ENCODE measurements at places on chromosomes 16 and 17.
A peak's percentile ranks its signal among the peaks of the same experiment; 100 is the strongest.

GRCh38 chr17:30212750-30213149 lies 22.7 kb downstream of the SLC6A4 start:
- no peak for DNase-seq

DNA sequence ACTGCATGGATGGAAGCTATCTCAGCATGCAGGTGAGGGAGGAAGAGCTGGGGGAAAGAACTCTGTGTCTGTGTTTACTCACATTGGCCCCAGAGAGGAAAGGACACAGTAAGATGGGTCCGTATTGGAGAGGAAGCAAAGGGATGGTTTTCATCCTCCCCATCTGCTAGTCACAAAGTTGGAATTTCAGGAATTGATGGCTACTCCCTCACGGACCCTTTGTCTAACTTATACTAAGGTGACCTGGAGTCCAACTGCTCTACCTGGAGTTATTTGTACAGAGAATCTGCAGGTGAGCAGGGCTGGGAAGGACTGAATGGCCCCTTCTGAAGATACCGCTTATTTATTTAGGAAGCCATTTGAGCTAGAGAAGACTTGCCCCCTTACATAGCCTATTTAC lies 55.1 kb downstream of the WNT3 start:
- no peak for DNase-seq

- no peak for DNase-seq
Measured at GRCh38 chr16:84475643-84476240, 28.7 kb downstream of the MEAK7 start.

- DNase-seq, result no peak
Measured at GRCh38 chr16:30350134-30350871, 4.8 kb downstream of the CD2BP2 start.

GRCh38 chr17:82560802-82561428 lies 41.4 kb downstream of the FOXK2 start:
- no peak for DNase-seq

DNA sequence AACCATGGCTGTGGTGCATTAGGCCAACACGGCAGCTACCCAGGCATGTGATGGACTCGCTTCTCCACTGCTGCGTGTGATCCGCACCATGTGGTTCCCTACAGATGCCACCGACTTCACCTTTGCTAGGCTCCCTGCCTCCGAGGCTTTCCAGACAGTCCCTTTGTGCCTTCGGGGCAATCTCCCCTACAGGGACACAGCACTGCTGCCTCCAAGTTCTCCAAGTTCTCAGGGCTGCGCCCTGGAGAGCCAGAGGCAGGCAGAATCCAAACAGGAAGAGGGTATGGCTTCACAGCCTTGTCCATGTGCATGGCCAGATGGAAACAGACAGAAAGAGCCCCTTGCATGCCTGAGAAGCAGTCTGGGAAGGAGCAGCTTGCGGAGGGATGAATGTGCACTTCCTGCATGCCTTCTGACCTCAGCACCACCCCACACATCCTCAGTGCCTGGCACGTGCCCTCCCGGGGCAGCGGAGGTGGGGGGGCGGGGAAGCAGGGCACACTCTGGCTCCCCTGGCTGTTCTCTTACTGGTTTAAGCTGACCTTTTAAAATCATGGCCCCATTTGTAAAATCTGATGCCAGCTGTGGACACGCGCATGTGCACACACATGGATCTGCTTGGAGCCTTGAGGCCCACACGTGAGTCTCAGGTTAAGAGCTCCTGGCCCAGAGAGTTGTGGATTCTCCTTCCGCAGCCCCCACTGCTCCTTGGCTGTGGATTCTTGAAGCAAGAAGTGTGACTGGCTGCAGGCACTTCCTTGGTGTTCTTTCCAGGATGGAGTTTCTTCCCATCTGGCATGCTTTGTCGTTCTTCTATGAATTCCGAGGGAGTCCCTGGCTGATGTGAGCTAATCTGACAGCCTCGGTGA lies 55.3 kb upstream of the MTSS2 start:
- no peak for DNase-seq

DNA sequence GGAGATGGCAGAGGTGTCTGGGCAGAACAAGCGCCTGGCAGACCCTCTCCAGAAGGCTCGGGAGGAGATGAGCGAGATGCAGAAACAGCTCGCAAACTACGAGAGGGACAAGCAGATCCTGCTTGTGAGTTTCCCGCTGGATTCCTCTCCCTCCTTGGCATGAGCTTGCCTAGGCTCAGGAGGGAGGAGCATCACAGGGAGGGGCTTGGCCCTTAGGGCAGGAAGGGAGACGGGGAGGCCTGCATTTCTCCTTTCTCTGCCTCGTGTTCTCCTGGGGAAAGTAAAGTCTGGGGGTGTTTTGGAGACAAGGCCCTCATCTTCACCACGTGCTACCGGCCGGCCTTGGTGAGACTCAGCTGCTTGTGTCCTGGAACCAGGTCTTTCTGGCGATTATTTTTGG lies 18.0 kb upstream of the DBNDD1 start:
- DNase-seq, result no peak

DNA sequence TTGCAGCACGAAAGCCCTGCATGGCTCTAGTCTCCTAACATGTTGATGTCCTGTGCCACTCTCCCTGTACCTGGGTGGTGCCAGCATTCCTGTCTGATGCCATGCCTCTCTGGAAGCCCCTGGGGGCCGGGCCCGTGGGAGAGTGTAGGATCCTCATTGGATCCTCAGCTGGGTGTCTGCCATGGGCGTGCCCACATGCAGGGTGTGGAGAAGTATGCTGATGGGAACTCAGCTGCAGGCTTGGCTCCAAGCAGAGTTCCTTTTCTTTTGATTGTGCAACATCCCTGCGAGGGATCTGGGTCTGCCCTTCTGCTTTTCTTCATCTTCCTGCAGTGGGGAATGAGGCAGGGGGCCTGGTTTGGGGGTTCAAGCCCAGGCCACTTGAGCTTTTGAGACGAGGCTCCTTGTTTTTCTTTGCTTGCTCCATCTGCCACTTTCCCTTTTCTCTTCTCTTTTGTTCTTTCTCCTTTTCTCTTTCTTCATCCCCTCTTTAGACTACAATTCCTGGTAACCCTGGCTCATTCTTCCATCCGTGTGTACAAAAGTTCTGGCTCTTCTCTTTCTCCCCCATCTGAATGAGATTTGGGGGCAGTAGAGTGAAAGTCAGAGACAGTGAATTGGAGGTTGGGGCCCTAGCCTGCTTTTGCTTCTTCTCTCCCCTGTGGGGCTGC lies 32.9 kb downstream of the KSR1 start:
- no peak for DNase-seq

GRCh38 chr17:79612468-79613194 lies 1.8 kb upstream of the RBFOX3 start:
- DNase-seq, result no peak

- peak; percentile 8 for DNase-seq
Measured at GRCh38 chr16:4200000-4200780, 41.7 kb downstream of the SRL start.

DNA sequence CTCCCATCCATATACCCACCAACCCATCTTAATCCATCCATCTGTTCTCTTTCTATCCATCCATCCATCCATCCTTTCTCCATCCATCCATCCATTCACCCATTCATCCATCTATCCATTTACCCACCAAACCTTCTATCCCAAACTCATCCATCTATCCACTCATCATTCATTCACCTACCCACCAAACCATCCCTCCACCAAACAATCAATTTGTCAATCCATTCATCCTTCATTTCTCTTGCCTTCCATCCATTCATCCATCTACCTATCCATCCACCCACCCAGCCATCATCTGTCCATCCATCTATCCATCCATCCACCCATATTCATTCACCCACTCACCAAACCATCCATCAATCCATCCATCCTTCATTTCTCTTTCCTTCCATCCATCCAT lies 44.6 kb upstream of the CIBAR2 start:
- no peak for DNase-seq

- peak; percentile 36 for DNase-seq
Measured at GRCh38 chr17:49694847-49695697, 12.7 kb downstream of the SLC35B1 start.

GRCh38 chr16:14486520-14487303 lies 143.3 kb downstream of the PARN start:
- no peak for DNase-seq

DNA sequence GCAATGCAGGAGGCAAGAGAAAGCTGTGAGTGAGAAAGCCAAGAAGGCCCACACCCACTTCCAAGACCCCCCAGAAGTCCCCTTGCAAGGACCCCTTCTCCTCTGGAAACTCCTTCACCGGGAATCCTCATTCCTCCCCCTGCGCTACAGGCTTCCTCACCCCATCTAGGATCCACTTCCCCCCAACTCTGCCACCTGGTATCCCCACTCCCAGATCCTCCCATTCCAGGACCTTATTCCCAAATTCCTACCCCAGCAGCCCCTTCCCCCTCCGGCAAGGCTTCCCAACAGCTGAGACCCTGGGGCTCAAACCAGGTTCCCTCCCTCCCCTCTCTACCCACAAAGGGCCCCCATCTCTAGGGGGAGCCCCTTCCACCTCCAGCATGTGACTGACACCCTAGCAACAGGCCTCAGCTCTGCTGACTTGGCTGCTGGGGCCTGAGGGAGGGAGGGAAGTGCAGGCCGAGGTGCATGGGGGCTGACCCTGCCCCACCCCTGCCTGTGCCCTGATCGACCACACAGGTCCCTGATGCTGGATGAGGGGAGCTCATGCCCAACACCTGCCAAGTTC lies 2.1 kb downstream of the HSF4 start:
- DNase-seq, result no peak

DNA sequence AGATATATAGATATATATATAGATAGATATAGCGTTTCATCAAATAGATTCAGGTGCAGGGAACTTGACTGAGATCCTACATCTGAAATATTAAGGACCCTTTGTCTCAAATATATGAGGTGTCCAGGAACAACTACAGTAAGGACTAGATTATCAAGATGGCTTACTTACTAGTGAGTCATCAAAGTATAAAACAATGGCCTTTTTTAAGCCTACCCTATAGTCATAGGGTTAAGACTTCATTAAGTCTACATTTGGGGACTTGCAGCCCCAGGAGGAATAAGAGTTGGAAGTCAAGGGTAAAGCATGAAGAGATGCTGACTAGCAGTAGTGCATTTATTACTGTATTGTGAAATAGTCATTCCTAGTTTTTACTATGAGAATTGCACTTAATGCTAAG lies 1023.4 kb downstream of the CDH11 start:
- DNase-seq, result no peak

GRCh38 chr16:4364196-4365013 lies 7.2 kb upstream of the VASN start:
- DNase-seq, result no peak

DNA sequence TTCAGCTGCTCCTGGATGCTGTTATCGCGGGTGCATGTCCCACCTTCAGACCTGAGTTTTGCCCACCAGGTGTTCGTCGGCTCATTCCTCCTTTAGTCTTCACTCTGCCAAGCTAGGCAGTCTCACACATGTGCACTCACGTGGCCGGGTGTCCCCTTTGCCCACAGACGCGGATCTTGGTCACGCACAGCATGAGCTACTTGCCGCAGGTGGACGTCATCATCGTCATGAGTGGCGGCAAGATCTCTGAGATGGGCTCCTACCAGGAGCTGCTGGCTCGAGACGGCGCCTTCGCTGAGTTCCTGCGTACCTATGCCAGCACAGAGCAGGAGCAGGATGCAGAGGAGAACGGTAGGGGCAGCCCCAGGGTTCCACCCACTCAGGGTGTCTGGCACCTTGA lies 133.1 kb downstream of the ABCC6 start:
- no peak for DNase-seq

DNA sequence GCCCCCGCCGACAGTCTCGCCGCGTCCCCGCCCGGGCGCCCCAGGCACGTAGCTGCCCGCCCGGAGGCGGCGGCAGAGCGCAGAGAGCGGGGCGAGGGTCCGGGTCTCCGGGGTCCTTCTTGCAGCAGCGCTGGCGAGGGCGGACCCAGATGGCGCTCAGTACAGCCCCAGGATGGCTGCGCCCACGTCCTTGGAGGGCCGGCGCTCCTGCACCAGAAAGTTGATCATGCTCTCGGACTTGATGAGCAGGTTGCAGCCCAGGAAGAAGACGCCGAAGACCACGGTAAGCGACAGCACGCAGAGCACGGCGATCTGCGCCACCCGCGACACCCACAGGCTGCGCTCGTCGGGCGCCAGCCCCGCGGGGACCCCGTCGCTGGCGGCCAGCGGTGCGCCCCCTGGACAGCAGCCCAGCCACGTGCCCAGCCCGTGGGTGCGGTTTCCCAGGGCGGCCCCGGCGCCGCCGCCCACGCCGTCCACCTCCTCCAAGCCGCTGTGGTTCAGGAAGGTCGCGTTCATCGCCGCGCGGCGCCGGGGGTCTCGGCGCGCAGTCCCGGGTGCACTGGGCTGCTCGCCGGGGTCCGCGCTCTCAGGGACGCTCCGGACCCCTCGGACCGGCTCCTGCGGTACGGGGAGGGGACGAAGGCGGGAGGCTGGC lies 435 bp downstream of the RPRML start:
- no peak for DNase-seq

GRCh38 chr16:68401871-68402747 lies 46.2 kb downstream of the SMPD3 start:
- DNase-seq, result no peak

DNA sequence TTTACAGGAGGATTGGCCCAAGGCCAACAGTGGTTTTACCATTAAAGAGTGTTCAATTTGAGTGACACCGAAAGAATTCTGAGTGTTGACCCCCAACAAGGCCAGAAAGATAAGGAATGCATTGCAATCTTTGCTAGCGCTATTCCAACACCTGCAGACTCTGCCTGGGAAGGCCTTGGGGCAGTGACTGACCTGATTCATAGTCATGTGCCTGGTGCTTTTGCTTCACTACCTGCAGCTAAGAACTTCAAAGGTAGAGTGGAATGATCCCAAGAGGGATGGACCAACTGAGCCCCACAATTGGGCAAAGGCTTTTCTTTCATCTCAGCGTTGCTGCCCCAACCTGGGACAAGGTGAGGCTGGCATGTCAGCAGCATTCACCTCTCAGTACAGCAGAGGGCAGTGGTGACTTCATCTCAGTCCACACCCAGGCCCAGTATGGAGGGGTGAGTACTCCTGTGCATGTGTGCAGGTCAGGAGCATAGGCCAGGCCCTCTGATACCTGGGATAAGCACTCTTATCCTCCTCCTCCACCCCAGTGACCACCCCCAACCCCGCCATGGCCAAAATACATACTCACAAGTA lies 149.6 kb upstream of the GNAO1 start:
- no peak for DNase-seq

GRCh38 chr16:11121914-11122692 lies 133.9 kb downstream of the SOCS1 start:
- DNase-seq, result no peak

DNA sequence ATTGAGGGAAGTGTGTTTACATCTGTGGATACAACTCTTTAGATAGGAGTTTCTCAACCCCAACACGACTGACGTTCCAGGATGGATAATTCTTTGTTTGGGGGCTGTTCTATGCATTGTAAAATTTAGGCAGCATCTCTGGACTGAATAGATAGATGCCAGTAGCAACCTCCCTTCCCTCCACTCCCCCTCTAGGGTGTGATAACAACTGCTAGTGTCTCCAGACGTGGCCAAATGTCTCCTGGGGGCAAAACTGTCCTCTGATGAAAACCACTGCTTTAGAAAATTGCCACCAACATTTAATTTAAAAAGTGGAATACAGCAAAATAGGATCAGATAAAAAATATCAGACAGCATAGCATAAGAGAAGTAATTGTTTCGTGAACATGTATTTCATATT lies 79.9 kb downstream of the HS3ST3A1 start:
- no peak for DNase-seq

GRCh38 chr17:57779706-57780105 lies 34.6 kb upstream of the CCDC182 start:
- DNase-seq, result no peak

GRCh38 chr17:75623386-75623785 lies 9.8 kb upstream of the SMIM5 start:
- no peak for DNase-seq

Measured in stimulated activated CD4-positive, alpha-beta T cell treated with anti-CD3 and anti-CD28 coated beads, Interleukin-1b, Interleukin-23, amount 100 ng/mL, for 1 hour (primary cell).